ENCODE measurements at places on chromosomes 4 and X.

GRCh38 chrX:39477762-39478120 lies 620.0 kb downstream of the BCOR start:
- DNase-seq, result peak; percentile 7

- DNase-seq, result peak; percentile 52
These were observed 65.8 kb upstream of the MSN start for GRCh38 chrX:65601530-65602220.

GRCh38 chrX:40784516-40785151 lies 49.3 kb upstream of the MED14 start:
- DNase-seq, result no peak

- no peak for DNase-seq
These were observed 135.7 kb upstream of the MAMLD1 start for GRCh38 chrX:150227321-150227860.

- no peak for DNase-seq
These were observed 26.7 kb downstream of the ANKRD50 start for GRCh38 chr4:124685851-124686250.

DNA sequence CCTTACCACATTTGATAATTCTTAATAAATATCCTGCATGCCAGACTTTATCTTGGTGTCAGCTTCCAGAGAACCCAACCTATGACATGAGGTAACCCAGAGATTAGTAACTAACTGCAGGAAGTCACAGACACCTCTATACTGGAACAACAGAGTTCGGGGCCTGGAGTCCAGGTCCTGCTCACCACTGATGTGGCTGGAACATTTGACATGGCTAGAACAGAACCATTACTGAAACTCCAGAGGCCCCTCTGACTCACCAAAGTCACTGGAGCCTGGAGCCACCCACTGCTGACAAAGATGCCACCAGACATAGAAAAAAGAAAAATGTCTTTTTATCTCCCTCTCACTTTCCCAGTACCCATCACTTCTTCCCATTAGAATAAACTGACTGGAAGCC lies 403.7 kb downstream of the MID1IP1 start:
- DNase-seq, result peak; percentile 71

DNA sequence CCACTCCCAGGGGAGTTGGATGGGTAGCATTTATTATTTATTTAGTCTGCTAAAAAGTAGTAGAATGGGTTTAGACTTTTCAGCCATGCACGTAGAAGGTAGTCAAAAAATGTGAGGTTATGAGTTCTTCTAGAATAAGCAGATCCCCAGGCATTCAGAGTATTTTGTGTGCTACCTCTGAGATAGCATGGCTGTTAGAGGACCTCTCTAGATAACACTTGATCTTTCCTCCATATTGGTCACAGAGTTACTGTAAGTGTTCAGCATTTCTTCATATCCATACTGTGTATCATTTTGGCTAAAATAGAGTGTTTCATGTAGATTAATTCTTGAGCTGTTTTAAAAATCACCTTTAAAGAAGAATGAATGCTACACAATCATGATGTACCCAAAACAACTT lies 58.4 kb downstream of the KLHL5 start:
- DNase-seq, result no peak

DNA sequence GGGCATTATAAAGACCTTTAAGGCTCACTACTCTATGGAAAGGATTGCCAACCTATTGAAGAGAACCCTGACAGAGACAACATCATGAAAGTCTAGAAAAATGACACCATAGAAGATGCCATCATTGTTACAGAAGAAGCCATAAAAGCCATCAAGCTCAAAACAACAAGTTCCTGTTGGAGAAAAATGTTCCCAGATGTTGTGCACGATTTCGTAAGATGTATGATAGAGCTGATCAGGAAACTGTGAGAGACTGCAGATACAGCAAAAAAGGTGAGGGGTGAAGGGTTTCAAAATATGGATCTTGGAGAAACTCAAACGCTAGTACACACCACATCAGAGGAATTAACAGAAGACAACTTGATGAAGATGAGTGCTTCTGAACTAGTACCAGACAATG lies 53.3 kb downstream of the WDFY3 start:
- DNase-seq, result no peak

DNA sequence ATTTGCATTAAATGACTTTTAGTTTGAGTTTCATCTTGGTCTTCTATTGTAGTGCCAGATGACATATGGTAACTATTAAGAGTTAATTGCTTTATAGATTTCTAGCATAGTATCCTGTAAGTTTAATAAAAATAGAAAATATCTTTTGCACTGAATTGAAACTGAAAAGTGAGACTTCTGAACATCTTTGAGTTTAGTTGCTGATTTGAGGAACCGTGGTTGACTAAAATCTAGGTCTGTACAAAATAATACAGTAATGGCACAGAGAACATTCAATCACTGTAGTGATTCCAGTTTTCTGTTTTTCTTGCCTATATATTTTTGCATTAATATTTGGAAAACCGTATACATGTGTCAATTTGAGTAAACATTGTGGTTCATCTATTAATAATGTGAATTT lies 60.7 kb downstream of the SPATA4 start:
- no peak for DNase-seq

GRCh38 chr4:74304095-74304625 lies 4.1 kb upstream of the EPGN start:
- no peak for DNase-seq

DNA sequence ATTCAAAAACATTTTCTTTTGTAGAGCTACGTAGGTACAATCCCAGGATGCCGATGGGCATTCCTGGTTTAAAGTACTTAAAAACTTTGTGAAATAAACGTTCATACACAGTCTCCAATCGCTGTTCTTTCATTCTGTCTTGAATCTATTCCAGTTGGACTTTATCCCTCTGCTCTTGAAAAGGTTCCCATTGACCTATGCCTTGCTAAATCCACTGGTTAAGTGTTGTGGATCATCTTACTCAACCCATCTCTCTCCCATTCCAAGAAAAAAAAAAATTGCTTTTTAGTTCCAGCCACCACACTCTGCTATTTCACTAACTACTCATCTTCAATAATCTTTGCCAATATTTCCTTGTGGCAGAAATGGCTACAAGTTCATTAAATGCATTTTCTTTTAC lies 542.3 kb upstream of the GRIA3 start:
- DNase-seq, result no peak

DNA sequence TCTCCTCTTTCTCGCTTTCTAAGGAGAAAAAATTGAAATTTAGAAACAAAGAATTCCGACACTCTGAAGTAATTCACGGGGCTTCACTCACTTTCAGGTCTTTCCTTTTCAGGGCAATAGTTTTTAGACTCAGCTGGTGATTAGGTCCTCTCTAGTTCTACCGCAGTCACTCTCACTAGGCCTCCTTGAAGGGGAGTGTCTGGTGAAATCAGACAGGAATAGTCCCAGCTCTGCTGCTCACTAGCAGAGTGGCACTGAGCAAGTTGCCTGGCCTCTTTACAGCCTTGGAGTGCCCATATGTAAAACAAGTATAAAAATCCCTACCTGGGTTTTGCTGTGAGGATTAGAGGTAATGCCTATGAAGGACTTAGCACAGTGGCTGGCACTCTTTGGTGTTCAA lies 64.1 kb downstream of the NEUROG2 start:
- DNase-seq, result no peak

DNA sequence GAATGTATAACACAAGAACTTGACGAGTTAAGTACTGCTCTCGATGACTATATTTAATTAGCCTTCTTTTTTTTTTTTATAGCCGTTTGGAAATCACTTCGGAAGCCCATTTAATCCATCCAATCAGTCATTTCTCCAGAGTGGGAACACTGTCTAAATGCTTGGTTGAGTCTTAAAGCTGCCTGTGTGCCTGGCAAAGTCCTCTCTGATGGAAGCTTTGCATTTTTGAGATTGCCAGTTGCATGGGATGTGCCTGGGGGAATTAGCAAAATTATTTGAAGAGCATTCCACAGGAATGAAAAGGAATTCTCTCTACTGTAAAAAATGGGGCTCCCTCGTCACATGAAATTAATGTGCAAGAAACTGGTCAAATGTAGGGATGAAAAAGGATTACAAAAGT lies 398.8 kb upstream of the RPS6KA3 start:
- no peak for DNase-seq

DNA sequence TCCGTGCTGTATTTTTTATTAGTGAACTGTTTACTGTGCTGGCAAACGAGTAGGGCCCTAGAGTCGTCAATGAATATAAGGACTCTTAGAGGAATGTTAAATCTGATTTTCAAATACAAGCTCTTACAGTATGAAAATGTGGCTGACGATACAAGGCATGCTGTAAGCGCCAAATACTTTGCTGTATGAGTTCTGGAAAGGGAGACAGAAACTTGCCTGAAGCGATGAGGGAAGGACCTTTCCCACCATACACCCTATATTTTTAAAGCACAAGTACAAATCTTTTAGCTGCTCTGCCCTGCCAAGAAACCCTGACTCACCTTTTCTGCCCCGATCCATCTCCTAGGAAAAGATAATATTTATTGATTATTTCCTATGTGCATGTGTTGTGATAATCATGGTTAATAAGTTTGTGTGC lies 15.7 kb upstream of the RUFY3 start:
- no peak for DNase-seq

GRCh38 chr4:88514557-88515511 lies 8.7 kb downstream of the PYURF start:
- no peak for DNase-seq

DNA sequence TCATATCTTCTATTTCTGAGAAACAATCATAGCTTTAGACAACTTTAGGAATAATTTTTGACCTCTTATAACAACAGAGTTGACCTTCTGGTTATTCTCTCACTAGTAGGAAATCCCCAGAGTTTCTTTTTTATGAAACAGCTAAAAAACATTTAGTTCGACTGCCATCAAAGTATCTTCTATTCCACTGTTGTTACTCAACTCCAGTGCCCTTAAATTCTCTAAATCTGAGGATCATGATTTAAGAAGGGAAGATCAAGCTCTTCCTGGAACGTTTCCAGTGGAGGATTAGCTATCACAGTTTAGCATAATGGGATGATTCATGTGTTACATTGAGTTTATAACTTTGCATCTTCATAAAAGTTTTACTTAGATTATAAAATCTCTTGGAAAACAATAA lies 134.9 kb upstream of the VEGFC start:
- DNase-seq, result no peak

GRCh38 chrX:68443155-68443868 lies 10.0 kb upstream of the OPHN1 start:
- DNase-seq, result peak; percentile 6

DNA sequence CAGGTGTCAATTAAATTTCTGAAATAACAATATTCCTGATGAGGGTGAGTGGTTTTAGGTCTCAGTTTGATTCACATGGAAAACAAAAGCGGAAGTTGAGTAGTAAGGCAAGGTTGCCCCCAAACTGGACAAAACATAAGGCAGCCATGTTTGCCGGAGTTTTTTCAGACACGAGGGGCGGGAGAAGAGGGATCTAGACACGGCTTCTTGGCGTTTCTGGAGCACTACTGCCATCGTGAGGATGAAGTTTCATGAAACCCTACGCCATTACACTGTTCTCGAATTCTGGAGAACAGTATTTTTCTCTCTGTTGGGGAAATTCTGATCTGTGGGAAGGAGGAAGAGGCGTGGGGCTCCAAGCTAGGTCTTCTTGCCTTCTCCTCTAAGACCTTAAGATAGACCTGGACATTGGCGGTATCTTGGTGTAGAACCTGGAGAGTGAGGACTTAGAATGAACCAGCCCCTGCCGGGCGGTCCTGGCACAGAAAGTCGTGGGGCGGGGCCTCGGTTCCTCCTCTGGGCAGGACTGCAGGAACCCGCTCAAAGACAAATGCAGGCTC lies 160.3 kb downstream of the OR13H1 start:
- DNase-seq, result no peak

GRCh38 chrX:52425775-52426174 lies 57.0 kb downstream of the XAGE2 start:
- DNase-seq, result no peak
